ENCODE measurements at places on chromosomes 3 and 15. TPM values are rescaled to one million over a fixed set of nuclear protein-coding genes. Genes with fewer than 3 reads are reported as not detected.

The TRMT10C gene
- total RNA-seq, result 17.7 TPM

The ZPLD1 gene
- not detected for total RNA-seq

The SPRED1 gene
- 54.6 TPM for total RNA-seq

The KY gene
- 7.3 TPM for total RNA-seq

The EEF1AKMT4 gene
- 1.0 TPM for total RNA-seq

The HTR3E gene
- not detected for total RNA-seq

DNA sequence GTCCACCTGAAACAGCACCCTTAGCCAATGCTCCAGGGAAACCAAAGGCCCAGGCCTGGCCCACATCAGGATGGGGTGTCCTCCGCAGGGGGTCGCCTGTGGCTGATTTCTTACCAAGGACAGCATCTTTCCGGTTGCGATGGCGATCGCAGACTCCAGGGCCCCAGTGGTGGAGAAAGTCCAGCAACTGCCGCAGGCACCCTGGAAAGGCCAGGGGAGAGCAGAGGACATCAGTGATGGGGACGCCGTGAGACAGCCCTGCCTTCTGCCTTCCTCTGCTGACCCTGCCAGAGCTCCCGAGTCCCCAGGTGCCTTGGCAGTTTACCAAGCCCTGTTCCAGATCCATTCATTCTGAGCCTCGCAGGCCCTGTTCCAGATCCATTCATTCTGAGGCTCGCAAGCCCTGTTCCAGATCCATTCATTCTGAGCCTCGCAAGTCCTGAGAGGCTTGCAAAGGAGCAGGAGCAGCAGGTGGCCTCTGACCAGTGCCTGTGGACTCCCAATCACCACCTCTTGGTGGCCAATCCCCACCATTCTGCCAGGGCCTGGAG lies 12.5 kb downstream of the CTSH start:
- no peak for DNase-seq

DNA sequence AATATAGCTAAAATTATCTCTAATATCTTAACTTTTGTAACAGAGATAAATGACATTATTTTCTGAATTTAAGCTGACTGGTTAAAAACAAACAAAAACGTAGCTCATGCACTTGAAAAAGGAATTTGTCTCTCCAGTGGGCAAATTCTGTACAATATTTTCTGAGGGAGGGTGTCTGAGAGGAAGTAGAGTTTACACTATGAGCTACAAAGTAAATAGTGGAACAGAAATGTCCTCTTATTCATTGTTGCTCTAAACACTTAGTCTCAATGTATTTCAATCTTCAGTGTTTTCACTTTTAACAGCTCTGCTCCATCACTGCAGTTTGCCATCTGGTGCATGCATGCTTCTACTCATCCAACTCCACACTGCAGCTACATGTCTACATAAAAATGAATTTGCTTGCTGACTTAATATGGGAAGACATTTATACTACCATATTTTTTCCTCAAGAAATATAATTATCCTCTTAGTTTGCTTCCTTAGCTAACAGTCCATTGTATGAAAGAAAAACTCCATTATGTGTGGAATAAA lies 817.4 kb upstream of the LMCD1 start:
- no peak for DNase-seq

DNA sequence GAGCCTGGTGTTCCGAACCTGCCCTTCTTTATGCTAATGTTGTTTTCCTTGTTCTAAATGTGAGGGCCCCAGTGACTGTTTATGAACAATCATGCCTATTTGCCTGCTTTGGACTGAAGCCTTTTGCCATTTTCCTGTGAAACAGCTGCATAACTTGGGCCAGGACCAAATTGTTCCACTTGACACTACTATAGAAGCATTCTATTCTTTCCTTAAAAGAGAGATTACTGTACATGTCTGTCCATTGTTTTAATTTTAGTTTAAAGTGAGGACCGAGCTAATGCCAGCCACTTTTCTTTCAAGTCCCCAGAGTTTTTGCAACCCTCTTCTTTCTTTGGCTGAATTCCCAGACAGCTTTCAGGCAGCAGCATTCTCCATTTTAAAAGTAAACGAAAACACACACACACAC lies 980.3 kb downstream of the CADM2 start:
- DNase-seq, result no peak

GRCh38 chr3:197209366-197210260 lies 88.8 kb downstream of the DLG1 start:
- no peak for DNase-seq

DNA sequence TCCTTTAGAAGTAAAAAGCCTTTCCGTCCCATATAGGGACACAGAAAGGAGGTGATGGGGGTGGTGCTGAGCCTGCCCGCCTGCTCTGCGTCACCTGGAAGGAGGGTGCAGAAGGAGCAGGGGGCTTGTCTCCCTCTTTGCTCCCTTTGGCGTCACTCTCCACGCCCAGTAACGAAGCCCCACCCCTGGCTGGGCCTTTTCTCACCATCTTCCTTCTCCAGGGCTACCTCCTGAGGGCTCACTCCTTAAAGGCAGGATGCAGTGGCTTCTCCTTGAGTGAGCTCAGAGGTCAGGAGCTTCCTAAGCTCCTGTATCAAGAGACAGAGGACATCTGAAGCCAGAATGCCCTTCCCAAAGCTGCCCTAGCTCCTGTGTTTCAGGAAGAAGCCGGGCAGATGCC lies 31.5 kb downstream of the SLCO3A1 start:
- DNase-seq, result no peak

- no peak for DNase-seq
Observed at GRCh38 chr15:70535071-70535954, 228.0 kb downstream of the UACA start.

- DNase-seq, result no peak
Observed at GRCh38 chr3:37773911-37774310, 87.8 kb upstream of the CTDSPL start.
